ENCODE measurements at places on chromosomes 2 and 18.

DNA sequence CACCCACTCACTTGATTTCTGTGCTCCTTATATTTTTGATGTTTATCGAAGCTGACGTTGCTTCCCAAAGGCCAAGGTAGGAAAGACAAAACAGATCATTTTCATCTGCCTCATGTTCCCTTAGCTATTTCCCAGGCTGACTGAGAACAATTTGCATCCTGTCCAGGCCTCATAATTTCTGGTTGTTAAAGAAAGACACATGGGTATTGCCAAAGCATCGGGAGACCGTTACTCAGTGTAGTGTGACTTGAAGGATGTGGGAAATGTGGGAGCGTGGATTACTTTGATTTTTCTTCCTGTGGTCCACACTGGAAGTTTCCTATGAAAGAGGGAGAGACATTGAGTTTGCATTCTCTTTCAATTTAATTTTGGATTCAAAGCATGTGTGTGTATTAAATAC lies 204.6 kb downstream of the TRIB2 start:
- no peak for DNase-seq

GRCh38 chr2:191001032-191001431 lies 12.9 kb downstream of the STAT1 start:
- DNase-seq: no peak

DNA sequence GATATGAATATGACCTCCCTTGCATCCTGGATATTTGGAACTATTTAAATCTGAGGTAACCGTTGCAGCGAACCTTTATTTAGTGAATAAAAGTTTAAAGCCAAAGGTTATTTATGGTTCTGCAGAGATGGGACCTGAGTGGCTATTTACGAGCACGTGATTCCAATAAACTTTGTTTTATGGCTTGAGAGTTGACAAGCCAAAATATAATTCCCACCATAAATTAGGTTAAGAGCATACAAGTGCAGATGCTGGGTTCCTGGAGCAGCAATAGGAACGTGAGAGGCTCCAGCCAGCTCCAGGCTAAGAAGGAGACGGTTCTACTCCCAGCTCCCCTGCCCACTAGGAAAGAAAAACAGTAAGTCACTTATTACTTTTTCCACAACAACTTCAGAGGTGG lies 5.2 kb upstream of the HOXD4 start:
- no peak for DNase-seq

GRCh38 chr2:84939426-84940087 lies 31.4 kb upstream of the KCMF1 start:
- DNase-seq: no peak

GRCh38 chr2:60118061-60118460 lies 435.4 kb downstream of the BCL11A start:
- no peak for DNase-seq

DNA sequence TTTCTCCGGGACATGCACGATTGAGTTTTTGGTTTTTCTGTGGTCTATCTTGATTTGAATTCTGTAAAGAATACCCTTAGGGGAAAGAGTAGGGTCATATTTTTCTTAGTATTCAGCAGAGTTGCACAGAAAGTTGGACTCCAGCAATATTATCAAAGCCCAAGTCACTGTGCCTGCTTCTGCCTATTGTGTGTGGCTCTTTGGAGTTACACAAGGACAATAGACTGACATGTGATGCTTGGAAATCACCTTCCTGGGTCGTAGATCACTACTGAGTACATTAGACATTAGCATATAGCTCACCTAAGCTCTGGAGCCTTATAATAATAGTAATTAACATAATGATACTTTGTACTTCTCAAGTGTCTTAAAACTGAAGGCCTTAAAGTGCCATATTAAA lies 238.8 kb upstream of the FOSL2 start:
- DNase-seq: no peak

DNA sequence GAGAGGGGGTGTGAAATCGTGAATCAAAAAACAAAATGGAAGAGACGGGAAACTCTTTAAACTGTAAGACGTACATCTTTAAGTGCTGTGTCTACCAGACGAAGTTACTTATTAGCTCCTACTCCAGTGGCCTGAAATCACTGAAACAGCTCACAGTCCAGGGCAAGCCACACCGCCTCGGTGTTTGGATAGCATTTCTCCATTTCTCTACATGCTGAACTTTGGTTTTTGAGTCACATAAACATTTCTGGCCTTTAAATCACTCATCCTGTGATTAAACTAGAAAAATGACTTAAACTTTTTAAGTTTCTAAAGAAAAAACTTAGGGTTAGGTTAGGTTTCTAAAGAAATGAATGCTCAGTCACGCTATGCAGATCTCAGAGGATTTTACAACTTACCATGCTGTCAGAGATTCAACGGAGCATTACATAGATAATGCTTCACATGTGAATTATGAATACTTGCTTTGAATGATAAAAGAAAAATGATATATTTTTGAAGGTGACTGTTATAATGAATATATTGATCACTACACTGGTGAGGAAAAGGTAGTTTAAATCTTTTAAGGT lies 138.4 kb downstream of the MBP start:
- no peak for DNase-seq

- no peak for DNase-seq
Measured at GRCh38 chr2:216774180-216774579, 78.8 kb upstream of the IGFBP5 start.

- DNase-seq: peak; percentile 19
Measured at GRCh38 chr2:2014251-2014771, 270.0 kb upstream of the PXDN start.

GRCh38 chr2:122236152-122236874 lies 480.9 kb downstream of the TSN start:
- peak; percentile 72 for DNase-seq

- DNase-seq: no peak
Measured at GRCh38 chr2:170236680-170237047, 58.7 kb downstream of the MYO3B start.

- DNase-seq: peak; percentile 94
Measured at GRCh38 chr2:69177785-69178636, 165.0 kb downstream of the ANTXR1 start.

DNA sequence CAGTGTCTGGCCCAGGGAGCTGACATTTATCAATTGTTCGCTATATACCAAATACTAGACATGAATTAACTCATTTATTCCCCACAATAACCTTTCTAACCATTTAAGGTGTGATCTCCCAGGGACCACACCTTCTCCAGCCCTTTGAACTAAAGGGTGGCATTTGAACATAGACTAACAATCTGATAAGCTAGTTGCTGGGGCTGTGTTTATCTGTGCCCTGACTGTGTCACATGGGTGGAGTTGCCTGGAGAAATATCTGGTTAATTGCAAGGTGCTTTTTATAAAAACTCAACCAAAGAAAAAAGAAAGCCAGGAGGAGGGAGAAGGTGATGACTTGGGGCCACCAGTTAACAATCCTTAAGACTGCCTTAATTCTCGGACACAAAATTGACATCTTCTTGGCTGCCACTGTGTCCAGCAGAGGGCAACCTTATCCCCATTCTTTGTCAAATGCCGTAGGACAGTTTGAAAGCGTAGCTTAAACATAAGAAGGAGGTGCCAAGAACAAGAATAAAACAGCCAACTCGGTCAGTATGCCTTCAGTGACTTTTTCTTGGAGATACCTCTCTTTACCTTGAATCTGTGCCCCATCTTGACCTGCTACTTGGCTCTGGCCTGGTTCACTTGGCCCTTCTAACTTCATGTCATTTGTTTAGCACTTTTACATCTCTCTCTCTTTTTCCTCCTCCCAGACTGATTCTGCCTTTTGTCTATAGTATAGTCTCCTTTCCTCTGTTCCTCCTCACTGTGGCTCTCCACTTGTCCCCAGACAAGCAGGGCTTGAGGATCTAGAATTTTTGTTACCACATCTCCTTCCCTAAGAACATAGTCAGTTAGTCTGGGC lies 183.4 kb downstream of the MYO3B start:
- peak; percentile 41 for DNase-seq

- DNase-seq: no peak
Measured at GRCh38 chr2:47048801-47049480, 106.2 kb downstream of the STPG4 start.

- DNase-seq: no peak
Measured at GRCh38 chr2:190722061-190722759, 73.3 kb downstream of the NAB1 start.

DNA sequence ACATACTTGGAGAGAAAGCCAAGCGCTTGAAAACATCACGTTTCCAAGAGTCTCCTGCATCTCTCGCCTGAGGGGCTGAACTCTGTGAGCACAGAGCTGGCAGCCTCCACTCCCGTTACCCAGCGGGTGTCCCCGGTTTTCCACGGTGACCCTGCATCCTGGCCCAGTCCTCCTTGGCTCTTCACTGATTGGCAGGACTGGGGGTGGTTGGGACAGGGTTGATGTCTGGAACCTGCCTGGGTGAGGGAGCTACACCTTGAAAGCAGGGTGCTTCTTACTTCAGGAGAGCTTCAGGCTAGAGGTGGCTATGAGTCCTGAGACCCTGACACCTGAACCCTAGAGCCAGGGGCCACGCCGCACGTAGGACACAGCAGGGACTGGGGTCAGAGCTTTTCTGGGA lies 234.1 kb downstream of the DYSF start:
- DNase-seq: no peak

- DNase-seq: peak; percentile 41
Measured at GRCh38 chr2:219737270-219737691, 109.9 kb downstream of the SLC4A3 start.

GRCh38 chr2:88585969-88586368 lies 41.3 kb downstream of the EIF2AK3 start:
- DNase-seq: no peak

DNA sequence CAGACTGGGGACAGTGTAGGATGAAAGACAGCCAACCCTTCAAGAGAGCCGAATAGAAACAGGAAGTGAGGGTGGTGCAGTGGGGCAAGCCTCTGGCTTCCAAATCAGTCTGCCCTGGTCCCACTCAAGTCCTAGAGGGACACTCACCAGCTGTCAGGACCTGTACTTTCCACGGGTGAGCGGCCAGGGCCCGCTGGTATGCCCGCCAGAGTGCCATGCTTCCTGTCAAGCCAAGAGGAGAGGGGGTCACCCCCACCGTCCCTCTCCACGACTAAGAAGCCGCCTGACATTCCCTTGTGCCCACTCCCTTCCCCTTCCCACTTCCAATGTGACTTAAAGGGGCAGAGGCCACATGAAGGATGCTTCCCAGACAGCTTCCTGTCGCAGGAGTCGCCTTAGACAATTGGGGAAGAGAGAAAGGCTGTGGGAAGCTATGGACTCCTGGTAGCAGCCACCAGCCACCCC lies 564 bp downstream of the MPV17 start:
- DNase-seq: no peak

- DNase-seq: no peak
Measured at GRCh38 chr2:137091704-137092103, 326.4 kb downstream of the THSD7B start.
